Mucosa of gallbladder (tissue), 1 donor: ENCODE measurements at places on chromosomes 2 and 18. TPM values are rescaled to one million over a fixed set of nuclear protein-coding genes. Genes with fewer than 3 reads are reported as not detected.

The TDRD15 gene
- not detected for total RNA-seq

The CERKL gene
- 5.0 TPM for total RNA-seq

The GNLY gene
- total RNA-seq = 0.95 TPM

The TUBB8B gene
- total RNA-seq = not detected

The DSC1 gene
- total RNA-seq = not detected

The DNAJC5G gene
- not detected for total RNA-seq

The WDR54 gene
- total RNA-seq = 38.1 TPM

The FBXO48 gene
- 1.7 TPM for total RNA-seq

The ANKRD30BL gene
- total RNA-seq = not detected

The PAX3 gene
- not detected for total RNA-seq

The TNS1 gene
- total RNA-seq = 469 TPM

The ZNF521 gene
- 14.6 TPM for total RNA-seq

The ASXL3 gene
- 12.2 TPM for total RNA-seq

The FARP2 gene
- 68.8 TPM for total RNA-seq

The TEX44 gene
- total RNA-seq = not detected

The POMC gene
- total RNA-seq = 6.8 TPM

The LAMA1 gene
- total RNA-seq = 0.49 TPM

The C2orf15 gene
- 5.8 TPM for total RNA-seq

The MSH2 gene
- total RNA-seq = 13.2 TPM

The ZNF804A gene
- total RNA-seq = 4.1 TPM

The FHL2 gene
- 59.1 TPM for total RNA-seq

The TUBA4B gene
- total RNA-seq = not detected
